ENCODE measurements at places on chromosomes 1 and 21.

GRCh38 chr1:15595809-15596617, 11.2 kb upstream of the AGMAT start:
- DNase-seq, result no peak

GRCh38 chr21:30813174-30813573, at the start of gene KRTAP8-1:
Gene KRTAP8-1, minus strand, starts transcription at chr21:30813274. Its CDS starts 54 bp downstream, at chr21:30813220.
- no peak for DNase-seq

DNA sequence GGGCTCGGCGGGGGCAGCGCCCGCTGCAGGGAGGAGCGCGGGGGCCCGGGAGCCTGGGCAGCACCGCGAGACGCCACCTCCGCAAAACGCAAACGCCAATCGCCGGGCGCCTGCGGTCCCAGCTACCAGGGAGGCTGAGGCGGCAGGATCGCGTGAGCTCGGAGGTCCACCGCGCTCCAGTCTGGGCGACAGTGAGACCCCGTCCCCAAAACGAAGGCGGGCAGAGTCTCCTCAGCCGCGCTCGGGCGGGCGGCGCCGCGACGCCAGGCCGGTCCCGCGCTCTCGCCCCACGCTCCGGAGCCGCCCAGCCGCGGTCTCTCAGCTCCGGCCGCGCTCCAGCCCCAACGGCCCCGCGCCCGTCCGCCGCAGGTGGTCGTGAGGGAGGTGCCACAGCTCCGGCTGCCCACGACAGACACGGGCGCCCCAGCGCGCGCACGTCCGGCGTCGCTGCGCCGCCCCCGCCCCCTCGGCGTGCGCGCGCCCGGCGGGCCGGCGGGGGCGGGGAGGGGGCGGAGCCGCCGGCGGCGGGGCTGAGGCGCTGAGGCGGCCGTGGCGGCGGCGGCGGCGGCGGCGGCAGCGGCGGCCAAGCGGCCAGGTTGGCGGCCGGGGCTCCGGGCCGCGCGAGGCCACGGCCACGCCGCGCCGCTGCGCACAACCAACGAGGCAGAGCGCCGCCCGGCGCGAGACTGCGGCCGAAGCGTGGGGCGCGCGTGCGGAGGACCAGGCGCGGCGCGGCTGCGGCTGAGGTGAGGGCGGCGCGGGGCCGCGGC, at the start of gene ADARB1:
TSS of gene ADARB1 (plus strand) at position 533 of the 770 bp plus-strand sequence. CDS start 97,077 bp downstream, outside the sequence.
- peak; percentile 84 for DNase-seq

- DNase-seq, result no peak
These were observed 59.9 kb downstream of the MAN1C1 start for GRCh38 chr1:25676488-25676887.

DNA sequence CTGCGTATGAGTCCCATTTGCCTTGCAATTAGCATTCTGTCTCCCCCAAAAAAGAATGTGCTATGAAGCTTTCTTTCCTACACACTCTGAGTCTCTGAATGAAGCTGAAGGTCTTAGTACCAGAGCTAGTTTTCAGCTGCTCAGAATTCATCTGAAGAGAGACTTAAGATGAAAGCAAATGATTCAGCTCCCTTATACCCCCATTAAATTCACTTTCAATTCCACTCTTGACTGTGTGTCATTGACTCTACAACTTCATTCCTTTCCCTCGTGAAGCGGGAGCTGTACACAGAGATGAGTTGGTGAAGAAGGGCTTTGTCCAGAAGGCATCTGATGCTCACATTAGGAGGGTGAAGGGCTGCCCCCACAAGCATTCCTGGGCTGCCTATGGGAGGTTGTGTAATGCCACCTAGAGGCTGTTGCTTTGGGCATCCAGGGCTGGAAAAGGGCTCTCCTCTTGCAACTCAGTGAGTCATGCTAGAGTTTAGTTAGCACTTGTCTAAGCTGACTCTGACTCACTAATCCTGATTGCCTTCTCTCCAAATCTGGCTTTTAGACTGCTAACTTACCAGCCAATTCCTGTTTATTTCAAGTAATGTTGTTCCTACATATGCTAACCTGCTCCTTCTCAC, 1.8 kb downstream of the SPRR1B start:
- DNase-seq, result no peak

DNA sequence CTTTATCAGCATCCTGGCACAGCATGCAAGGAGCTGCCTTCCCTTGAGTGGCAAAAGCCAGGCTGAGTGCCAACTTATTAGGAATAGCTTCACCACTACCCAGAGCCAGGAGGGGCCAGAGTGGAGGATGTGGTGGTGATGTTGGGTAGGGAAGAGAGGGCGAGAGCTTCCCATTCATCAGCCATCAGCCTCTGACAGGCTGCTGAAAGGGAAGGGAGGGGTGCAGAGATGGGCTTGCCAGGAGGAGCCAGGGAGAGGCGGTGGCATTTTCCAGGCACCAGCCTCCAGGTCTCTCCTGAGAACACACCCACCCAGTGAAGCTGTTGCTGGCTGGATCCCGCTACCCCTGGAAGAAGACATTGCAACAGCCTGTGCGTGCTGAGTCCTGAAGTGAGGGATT, 168.5 kb downstream of the ACTL8 start:
- no peak for DNase-seq

- DNase-seq, result no peak
These were observed 51.1 kb downstream of the USP1 start for GRCh38 chr1:62487956-62488355.

DNA sequence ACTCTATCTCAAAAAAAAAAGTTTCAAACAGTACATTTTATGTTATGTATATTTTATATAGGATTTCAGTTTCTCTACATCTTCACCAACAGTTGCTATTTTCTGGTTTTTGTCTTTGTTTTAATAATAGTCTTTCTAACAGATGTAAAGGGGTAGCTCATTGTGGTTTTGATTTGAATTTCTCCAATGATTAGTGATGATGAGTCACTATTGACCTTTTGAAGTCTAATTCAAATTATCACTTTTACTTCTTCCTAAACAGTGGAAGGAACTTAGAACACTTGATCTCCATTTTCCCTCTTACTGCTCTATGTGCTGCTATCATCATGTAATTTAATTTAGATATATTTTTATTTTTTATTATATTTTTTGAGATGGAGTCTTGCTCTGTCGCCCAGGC, 31.7 kb upstream of the SHCBP1L start:
- DNase-seq, result no peak

GRCh38 chr1:54379555-54380289, 26.5 kb downstream of the SSBP3 start:
- no peak for DNase-seq

- no peak for DNase-seq
These were observed 50.4 kb upstream of the RIPK4 start for GRCh38 chr21:41817228-41817627.

- no peak for DNase-seq
These were observed 25.2 kb upstream of the PCBP3 start for GRCh38 chr21:45618287-45618686.

GRCh38 chr1:220321758-220322157, 49.5 kb upstream of the RAB3GAP2 start:
- DNase-seq, result no peak

GRCh38 chr21:14711287-14711686, 165.2 kb upstream of the SAMSN1 start:
- no peak for DNase-seq

- DNase-seq, result no peak
These were observed 10.3 kb downstream of the KDF1 start for GRCh38 chr1:26949926-26950319.

GRCh38 chr1:81949421-81949820, 148.7 kb downstream of the ADGRL2 start:
- no peak for DNase-seq

- DNase-seq, result no peak
These were observed 89.8 kb downstream of the LRRC53 start for GRCh38 chr1:74422421-74423292.

- no peak for DNase-seq
These were observed 16.4 kb upstream of the SLC44A3 start for GRCh38 chr1:94803517-94804441.

DNA sequence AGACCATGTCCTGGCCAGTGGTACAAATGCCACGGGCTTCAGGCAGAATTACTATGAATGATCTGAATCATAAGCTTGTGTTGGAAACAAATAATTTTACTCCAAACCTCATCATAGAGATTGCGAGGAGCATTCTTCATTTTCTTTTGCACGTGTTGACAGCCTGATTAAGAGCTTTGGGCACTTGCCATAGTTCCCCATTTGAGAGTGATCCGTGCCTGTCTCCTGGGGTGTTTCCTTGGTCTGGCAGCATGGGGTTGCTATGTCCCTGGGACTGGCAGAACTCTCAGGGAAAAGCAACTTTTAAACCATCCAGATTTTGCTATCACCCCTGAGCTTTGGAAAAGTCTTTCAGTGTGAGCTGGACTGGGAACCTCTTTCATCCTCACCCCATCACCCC, 54.3 kb upstream of the KCNJ6 start:
- DNase-seq, result no peak

- no peak for DNase-seq
These were observed 43.2 kb downstream of the KIF26B start for GRCh38 chr1:245197911-245198379.

DNA sequence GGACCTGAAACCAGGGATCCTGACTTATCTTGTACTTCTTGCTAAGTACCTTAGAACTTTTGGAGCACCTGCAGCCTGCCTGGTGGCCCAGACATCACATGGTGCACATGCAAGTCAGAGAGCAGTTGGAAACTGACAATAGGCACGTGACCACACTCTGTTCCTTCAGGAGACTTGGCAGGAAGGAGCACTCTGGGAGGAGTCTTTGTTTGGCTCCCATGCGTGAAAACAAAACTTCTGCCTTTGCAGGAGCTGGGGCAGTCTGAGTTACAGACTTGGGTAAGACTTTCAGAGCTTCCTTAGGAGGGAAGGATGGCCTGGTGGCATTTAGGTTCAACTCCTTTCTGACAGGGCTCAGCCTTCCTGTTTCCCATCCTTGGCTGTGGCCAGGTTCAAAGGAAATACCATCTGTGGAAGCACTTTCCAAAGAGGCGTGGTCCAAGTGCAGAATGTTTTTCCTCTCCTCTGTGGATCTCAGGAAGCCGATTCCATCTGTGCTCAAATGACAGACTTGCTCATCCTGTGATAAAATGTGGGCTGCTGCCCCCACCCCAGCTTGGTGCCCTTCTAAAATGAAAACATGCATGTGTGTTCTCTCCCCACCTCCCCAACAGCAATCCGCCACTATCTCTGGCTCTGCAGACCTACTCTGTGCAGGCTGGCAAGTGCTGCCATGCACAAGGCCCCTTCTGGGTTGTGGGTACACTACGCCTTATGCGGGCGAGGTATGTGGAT, 14.1 kb upstream of the ZNF436 start:
- no peak for DNase-seq

DNA sequence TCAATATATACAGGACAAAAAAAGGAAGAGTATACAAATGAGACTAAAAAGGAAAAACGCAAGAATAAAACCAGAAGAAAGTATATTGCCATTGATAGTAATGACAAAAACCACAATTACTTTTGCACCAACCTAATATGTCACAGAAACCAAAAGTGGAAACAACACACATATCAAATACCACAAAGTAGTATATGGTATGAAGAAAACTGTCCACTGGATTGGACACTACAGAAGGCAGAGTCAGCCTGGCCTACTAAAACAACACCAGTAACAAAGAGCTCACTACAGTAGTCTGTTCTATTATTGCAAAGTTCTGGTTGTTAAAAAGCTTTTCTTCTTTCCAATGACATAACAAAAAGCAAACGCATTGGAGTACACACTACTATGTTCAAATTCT, 17.7 kb downstream of the TESK2 start:
- no peak for DNase-seq

DNA sequence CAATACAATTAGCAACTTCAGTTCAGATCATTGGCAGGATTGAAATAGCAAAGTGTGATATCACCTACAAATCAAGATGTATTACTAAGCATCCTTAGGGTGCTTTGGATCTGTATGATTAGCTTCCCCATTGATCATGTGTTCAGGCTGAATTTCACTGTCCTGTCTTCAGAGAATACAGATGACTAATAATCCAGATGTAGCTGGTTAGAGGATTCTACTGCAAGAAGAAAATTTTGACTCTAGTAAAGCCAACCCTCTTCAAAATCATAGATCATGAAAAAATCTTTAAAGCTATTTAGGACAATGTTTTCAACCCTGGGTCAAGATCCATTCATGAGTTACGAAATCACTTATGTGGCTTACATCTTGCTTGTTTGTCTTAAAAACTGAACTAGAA, 184.4 kb downstream of the PTGER3 start:
- no peak for DNase-seq

GRCh38 chr1:203380420-203381150, 29.7 kb upstream of the FMOD start:
- no peak for DNase-seq

DNA sequence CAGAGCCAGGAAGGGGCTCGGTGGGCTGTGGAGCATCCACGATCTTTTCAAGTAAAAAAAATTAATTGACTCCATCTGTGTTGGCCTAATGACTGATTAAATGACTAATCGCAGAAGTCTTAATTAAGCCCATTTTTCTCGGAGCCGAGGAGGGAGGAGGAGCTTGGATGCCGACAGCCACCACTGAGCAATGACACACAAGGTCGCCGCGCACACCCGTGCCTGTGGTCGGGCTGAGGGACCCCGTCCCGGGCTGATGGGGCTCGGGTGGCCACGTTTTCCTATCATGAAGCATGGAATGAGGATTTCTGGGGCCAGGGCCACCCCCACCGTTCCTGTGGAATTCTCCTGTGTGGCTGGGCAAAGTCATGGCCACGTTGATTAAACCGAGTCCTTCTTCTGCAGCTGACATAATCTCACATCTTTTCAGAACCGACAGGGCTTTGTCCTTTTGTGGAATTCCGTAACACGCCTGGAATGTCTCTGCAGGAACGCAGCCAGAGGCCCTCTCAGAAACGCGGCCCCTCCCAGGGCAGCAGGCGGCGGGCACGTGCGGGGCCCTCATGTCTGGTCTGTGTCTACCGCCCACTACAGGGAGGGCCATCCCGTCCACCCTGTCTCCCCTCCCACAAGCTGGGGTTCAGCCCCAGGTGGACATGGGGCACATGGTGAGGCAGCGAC, 60.7 kb downstream of the MORN1 start:
- DNase-seq, result no peak

DNA sequence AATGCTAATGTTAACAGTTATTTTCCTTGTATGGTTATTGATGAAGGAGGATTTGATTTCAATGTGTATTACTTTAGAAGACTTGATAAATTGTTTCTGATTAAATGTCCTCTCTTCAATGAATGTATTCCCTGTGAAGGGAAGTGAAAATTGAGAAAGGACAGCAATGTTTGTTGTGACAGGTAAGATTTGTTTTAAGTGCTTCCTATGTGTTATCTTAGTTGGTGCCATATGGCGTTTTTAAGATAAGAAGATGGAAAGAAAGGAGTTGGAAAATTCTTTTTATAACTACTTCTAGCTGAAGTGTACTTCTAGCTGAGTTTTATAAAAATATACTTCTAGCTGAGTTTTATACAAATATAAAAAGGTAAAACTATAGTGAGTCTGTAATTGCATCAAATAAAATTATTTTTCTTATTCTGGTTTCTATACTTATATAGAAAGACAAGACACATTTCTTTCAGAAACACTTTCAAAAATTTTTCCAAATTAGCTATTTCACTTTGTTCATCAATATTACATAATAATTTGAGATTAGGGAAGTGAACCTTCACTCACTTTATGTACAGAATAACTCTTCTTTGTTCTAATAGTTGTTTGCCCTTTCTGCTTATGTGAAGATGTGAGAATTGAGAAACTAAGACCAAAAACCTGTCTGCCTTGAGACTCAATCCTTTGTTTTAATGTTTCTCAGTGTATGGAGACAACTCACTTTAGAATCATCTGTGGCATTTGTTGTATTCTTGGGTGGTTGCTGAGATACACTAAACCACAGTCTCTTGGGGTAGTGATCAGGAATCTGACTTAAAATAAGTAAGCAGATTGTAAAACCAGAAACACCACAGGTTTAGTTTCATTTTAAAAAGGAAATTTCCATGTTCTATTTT, 382.9 kb upstream of the B3GALT2 start:
- no peak for DNase-seq

GRCh38 chr1:36492491-36492890, 9.8 kb upstream of the CSF3R start:
- DNase-seq, result no peak

GRCh38 chr1:54158071-54158470, 5.3 kb upstream of the CDCP2 start:
- DNase-seq, result no peak
